Mesendoderm (in vitro differentiated cells): ENCODE measurements at places on chromosomes 2 and 18.

DNA sequence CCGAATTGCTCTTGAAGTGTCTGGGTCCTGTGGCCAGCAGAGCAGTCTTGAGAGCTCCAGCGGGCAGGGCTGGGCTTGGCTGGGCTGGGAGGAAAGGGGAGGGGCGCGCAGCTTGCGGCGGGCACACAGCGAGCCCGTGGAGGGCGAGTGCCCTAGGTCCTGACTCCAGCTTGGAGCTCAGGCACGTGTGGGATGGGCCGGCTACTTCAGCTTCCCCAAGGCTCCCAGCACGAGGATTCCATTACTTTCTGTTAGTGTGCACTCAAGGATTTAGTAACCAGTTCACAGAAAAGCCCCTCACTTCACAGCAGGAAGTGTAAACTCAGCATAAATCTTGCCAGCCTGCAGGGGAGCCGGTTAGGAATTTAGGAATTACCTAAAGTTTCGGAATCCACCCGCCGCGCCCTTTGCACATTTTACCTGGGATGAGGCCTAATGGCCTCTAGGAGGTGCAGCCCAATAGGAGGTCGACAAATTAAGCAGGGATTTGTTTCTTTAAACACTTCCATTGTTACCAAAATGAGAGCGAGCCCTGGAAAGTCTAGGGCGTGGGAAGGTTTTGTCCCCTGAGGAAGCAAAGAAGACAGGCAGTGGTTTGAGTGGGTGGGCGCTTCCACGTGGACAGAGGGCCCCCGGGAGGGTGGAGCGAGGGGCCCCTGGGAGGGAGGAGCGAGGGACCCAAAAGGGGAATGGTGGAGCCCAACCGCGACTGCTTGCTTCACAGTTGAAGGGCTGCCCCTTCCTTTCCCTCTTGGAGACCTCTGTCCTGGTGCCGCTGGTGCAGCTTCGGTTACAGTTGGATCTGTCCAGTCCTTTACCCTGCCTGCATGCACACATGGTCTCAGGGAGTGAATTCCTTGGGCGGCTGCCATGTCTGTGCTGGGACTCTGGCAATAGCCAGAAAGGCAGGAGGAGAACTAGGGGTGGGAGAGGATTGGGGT, 93.3 kb downstream of the CTAGE1 start:
- DNase-seq: peak; percentile 84

DNA sequence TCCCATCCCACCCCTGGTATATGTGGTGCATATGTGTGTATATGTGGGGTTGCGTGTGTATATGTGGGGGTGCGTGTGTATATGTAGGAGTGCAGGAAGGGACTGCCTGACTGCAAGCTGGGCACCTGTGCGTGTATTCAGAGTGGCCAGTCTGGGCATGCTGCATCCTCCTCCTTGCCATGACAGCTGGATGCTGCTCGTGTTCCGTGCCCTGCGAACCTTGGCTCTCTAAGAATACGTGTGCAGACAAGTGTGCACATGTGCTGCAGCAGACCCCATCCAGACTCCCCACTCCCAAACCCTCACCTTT, 222.1 kb downstream of the CELF4 start:
- DNase-seq: no peak

GRCh38 chr2:42372474-42373200, 11.6 kb upstream of the COX7A2L start:
- no peak for DNase-seq

- peak; percentile 96 for DNase-seq
Observed at GRCh38 chr2:224027070-224027469, 12.0 kb downstream of the SERPINE2 start.

DNA sequence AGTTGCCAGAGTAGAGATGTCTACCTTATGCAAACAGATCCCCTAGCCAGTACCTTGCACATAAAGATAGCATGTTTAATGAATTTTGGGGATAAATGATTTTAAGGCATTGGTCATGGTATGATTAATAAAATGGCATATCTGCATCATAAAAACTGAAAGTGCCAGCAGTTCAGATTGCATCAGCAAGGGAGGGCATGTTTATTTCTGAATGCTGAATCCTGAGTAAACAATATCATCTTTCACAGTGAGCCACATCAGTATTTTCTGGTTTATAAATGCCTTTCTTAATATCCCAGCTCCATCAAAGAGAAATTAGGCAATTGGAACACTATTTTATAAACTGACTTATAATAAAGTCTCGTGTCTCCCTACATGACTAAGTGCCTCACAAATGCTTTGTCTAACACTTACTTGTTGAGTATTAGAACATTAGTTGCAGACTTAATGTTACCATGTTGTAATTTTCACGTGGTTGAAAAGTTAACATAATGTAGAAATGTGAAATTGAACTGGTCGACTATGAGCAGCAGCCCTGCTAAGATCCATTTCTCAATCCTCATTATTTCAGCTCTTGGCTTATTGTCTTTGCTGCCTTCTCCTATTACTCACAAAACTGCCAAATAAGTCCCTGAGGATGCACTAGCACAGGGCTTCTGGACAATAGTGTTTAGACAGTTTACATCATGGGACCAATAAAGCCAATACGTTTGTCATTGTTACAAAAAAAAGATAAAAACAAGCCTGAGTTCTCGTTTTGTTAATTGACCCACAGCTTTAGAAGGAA, 48.0 kb downstream of the LANCL1 start:
- DNase-seq: no peak

- DNase-seq: no peak
Observed at GRCh38 chr2:28436525-28437051, 43.9 kb downstream of the FOSL2 start.

DNA sequence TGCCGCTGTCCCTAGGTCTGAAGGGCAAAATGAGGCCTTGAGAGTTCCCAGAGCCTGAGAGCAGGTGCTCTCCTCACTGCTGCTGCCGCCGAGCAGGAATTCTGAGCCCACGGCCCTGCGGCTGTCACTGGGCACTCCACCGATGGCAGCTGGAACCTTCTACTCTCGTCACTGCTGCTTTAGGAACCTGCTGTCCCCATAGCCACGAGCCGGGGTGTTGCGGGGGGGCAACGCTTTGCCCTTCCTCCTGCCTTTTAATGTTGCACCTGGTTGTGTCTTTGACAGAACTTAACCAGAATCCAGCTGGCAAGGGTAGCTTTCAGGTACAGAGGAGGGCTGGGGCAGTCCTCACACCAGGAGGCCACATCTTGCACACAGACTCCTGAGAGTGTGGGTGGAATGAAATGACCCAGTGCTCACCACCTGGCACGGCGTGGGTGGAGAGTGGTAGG, 32.3 kb downstream of the NCK2 start:
- no peak for DNase-seq

DNA sequence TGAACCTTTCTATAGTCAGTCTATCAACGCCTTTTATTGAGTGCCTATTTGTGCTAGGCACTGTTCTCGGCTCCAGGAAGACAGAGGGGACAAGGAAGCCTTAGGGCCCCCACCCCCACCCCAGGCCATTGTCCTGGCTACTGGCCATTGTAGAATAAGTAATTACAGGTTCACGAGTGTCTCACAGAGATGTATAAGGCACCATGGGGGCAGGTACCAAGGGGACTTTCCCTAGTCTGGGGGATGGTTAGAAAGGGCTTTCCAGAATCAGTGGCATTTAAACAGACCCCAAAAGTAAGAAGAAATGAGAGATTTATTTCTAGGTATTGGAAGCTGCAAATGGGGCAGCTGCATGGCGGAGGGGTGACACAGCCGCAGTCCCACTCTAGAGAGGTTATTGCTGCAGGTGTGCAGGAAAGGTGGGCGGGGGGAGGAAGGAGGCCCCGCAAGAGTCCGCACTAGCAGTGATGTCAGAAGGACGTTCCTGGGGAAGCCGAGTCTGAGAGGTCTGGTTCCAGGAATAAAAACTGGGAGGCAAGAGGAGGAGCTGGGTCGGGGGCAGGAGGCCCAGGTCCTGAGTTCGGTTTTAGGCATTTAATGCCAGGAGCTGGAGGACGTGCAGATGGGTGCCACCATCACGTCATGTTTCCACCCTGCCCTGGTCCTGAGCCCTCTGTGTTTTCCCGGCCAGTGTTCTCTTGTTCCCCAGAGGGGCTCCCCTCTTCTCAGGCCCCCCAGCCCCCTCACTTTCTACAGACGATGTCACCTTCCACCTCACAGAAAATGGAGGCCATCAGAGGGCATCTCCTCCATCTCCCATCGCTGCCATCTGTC, 30.5 kb downstream of the FOSL2 start:
- no peak for DNase-seq

GRCh38 chr18:36752929-36753865, 75.6 kb downstream of the TPGS2 start:
- no peak for DNase-seq

DNA sequence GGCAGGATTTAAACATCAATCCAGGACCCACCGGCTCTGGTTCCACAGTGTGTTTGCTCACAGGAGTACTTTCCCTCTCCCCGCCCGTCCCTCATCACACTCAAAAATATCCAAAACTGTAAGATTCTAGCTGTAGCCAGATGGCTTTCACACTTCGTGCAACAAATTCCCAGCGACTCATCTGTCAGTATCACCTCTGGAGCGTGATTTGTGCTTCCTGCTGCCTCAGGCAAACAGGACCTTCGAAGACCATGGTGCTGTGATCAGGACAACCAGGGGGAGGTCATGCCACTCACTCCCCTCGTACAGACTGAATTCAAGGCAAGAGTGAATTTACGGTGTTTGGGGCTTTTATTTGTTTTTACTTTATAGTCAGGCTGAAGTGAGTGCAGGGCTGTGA, 154.5 kb upstream of the PID1 start:
- DNase-seq: no peak

DNA sequence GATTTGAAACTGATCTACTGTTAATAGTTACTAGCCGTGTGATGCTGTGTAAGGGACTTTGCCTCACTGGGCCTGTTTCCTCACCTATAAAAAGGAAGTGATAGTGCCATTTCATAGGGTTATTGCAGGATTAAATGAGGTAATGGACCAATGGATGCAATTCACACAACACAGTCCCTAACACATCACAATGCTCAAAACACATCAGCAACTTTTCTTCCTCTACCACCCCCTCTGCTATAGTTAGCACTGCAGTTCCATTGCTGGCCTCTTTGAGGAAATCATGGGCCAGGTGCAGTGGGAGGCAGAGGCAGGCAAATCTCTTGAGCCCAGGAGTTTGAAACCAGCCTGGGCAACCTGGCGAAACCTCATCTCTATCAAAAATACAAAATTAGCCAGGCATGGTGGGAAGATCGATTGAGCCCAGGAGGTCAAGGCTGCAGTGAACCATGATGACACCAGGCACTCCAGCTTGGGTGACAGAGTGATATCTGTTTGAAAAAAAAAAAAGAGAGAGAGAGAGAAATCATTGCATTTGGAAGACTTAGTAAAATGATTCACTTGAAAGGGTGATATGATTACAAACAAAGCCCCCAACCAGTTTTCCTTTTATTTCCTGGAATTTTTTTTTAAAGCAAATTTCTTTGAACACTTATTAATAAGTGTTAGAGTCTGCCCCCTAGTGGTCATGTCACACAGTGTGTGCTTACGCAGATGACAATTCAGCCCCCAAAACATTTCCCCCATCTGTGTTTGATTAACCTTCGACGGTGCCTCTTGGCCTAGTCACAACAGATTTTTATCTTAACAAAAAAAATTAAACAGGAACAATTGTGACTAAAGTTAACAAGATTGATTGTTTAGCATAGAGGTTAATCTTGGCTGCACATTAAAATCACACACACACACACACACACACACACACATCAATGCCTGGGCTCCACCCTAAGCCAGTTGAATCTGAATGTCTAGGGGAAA, 88.6 kb upstream of the BCL11A start:
- peak; percentile 44 for DNase-seq

DNA sequence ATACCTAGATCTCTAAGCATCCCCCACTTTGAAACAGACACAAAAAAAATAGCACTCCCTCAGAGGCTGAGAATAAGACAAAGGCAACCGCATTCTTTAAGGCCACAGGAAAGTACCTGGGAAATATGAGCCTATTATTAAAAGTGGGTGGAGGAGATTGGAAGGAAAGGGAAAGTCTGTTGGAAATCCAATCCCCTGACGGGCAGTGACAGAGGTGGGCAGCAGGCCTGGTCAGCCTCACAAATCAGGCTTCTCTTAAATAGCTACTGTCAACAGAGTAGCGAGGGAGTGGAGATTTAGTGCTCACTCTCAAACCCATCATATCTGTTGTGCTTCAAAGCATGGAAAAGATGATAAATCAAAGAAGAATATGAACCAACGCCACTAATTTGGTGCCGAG, 324.4 kb downstream of the ALK start:
- no peak for DNase-seq

DNA sequence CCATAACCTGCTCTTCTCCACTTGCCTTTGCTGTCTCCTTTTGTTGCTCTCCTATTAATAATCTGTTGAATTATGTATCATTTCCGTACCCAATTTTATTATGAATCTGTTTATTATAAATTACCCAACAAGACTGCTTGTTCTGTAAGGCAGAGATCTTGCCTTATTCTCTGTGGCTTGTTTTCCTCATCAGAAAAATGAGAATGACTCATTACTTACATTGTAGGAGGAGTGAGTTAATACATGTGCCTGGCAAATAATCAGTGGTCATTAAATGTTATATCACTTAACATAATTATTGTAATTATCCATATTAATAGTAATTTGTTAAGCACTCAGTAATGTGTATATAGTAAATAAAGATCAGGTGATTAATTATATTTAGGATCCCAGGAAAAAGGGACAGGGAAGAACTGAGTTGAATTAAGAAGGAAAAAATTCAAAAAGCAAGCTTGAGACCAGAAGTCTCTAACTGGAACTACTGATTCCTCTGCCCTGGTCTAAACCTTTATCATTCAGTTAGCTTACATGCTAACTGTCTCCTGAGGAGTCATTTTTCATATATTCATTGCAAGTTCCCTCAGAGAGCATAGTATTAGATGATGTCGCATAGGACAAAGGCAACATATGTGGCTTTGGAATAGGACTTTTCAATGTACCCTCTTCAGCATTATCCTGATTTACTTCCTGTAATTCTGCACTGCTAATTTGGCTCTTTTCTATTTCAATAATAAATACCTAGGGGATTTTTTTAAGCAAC, 335.7 kb downstream of the GALNT13 start:
- no peak for DNase-seq

- peak; percentile 52 for DNase-seq
Observed at GRCh38 chr18:32930695-32931301, 158.0 kb upstream of the KLHL14 start.

DNA sequence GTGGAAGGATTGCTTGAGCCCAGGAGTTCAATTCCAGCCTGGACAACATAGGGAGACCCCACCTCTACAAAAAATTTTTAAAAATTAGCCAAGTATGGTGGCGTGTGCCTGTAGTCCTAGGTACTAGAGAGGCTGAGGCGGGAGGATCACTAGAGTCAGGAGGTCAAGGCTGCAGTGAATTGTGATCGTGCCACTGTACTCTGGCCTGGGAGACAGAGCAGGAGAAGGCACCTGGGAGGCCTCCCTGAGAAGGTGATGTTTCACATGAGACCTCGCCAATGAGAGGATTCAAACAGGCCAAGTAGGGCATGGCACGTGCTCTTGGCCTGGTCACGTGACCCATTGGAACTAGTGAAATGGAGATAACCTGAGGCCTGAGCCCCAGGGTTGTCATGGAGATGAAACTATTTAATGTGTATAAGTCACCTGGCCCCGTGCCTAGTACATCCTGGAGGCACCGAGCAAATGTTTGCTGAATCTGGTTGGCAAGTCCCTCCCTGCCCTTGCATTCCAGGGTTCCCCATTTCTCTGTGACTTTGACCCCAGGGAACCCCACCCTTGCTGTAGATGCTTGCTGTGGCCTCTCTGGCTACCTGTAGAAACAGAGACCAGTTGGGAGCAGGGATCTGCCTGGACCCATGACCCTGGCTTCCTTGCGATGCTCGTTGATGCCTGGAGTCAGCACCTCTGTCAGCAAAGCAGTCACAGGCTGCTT, 26.1 kb upstream of the ROCK2 start:
- DNase-seq: no peak

GRCh38 chr2:38978296-38978903, 88.7 kb downstream of the ARHGEF33 start:
- DNase-seq: peak; percentile 43

GRCh38 chr2:27021253-27022049, 11.3 kb upstream of the TMEM214 start:
- no peak for DNase-seq
